Fibroblast of skin of left quadriceps (primary cell): ENCODE measurements at places on chromosomes 13 and 19.

DNA sequence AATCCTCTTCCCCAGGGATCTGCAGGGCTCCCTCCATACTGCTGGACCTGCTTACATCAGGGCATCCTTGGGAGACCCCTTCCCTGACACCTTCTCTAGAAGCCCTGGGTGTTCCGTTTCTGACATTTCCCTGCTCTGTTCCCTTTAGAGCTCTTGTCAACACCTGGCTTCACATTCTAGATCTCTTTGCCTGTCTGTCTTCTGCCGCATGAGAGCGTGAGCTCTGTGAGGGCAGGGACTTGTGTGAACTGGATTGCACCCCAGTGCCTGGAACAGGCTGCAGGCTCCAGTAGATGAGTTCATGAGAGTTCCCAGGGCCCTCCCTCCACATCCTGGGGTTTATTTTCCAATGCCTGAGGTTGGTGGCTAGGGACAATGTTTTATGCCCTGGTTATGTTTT, 651 bp downstream of the CEACAM7 start:
- DNase-seq = no peak

DNA sequence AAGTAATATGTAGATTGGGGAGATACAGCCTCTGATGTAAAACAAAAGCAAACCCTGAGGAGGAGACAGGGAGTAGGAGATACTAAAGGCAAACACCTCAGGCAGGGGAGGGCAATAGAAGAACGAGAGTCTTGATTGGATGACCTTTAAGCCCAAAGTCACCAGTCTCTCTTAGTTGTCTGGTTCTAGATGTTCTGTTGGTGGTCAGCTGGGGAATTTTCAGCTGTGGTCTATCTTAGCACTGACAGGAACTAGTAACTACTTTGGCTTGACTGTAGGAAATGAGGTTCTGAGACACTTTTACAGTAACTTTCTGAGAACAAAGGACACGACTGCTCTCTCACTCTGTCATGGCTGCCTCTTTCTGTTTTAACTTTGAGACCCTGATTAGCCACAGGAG, 290.7 kb upstream of the MIR17HG start:
- DNase-seq = no peak

- no peak for DNase-seq
Measured at GRCh38 chr19:51593138-51593890, 22.2 kb downstream of the ZNF175 start.

DNA sequence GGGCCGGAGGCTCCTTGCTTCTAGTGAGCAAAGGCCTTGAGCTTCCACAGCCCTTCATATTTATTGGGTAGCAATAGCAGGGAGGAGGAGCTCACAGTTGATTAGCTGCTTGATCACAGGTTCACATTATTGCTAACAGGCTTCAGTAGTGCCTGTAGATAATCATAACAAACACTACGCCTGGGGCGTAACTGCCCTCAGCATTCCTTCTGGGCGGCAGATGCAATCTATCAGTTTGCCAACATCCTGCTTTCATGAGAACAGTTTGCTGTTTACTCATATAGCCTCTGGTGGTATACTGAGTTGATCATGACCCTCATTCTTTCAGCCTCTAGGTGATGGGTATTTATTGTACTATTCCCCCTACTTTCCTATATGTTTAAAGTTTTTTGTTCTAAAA, 149.4 kb downstream of the B3GLCT start:
- DNase-seq = no peak

DNA sequence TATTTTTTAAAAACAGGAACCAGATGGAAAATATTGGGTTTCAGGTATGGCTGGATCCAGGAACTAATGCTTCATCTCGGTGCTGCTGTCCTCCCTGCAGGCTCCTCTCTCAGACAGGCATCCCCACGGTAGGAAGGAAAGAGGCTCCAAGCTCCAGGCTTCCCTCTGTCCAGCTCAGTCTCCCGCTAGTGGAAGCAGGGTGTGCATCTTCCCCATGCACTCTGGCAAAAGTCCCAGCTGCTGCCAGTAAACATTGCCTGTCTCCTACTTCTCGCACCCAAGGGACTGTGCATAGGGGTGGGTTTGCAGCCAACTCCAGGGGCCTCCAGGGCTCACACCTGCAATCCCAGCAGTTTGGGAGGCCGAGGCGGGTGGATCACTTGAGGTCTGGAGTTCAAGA, 29.2 kb downstream of the IL12RB1 start:
- no peak for DNase-seq

DNA sequence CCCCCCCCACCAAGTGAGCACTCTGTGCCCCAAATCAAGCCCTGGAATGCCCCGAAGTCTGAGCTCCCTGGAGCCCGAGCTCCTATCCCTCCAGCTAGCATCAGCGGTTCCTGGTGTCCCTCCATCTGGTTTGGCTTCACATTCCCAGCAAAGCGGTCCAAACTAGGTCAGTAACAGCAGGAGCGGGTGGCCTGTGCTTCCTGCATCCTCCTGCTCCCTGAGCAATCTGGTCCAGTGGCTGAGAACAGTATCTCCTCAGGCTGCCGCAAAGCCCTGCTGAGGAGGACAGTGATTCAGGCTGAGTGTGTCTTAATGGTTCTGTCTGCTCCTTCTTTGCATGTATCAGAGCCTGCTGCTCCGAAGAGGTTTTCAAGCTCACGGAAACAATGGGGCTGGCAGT, 25.9 kb downstream of the RASL11A start:
- DNase-seq = no peak

- no peak for DNase-seq
Measured at GRCh38 chr13:113143466-113144254, 14.8 kb upstream of the PROZ start.

GRCh38 chr13:101751488-101751887, 299.0 kb downstream of the ITGBL1 start:
- DNase-seq = peak; percentile 58

DNA sequence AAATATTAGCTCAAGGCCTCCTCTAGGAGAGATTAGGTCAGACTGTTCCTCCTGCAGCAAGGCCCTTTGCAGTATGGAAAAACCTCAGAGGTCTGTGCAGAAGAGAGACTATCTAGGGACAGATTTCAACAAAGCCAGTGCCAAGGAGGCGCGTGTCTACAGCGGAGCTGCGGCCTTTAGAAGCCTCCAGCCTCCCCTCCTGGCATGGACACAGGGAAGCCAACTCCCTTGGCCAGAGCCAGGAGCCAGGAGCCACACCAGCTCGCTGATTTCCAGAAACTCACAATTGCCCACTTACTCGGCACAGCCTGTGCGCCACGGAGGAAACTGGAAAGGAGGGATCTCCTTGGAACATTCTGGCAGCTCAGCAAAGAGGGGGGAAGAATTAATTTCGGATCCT, 63.4 kb downstream of the INSR start:
- no peak for DNase-seq

DNA sequence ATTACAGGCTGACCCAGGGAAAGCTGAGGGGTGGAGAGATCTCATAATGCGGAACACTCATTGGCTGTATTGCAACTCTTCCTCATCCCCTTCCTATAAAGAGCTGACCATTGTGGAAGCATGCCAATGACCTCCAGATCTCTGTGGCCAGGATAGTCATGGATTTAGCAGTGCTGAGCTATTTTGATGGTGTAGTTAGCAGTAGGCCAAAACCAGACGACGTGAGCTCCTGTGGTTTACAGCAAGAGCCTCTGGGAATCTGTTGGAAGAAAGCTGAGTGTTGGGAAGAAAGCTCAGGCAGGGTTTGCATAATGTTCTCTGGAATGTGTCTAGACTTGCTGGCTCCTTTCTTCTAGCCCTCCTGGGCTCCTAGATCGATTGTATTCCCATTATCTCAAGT, 187.5 kb upstream of the GPC6 start:
- DNase-seq = peak; percentile 38

DNA sequence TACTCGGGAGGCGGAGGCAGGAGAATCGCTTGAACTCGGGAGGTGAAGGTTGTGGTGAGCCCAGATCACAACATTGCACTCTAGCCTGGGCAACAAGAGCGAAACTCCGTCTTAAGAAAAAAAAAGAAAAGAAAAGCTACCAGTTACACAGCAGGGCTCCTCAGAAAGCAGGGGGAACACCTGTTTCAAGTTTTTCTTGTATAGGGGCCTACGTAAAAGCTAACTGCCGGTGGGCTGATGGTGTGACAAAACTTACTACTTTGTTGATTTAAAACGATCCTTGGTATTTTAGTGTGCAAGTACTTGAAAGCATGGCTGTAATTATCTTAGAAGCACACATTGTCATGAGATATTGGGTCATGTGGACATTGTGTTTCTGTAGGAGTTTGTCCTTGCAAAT, 15.7 kb upstream of the ERVV-1 start:
- DNase-seq = no peak

DNA sequence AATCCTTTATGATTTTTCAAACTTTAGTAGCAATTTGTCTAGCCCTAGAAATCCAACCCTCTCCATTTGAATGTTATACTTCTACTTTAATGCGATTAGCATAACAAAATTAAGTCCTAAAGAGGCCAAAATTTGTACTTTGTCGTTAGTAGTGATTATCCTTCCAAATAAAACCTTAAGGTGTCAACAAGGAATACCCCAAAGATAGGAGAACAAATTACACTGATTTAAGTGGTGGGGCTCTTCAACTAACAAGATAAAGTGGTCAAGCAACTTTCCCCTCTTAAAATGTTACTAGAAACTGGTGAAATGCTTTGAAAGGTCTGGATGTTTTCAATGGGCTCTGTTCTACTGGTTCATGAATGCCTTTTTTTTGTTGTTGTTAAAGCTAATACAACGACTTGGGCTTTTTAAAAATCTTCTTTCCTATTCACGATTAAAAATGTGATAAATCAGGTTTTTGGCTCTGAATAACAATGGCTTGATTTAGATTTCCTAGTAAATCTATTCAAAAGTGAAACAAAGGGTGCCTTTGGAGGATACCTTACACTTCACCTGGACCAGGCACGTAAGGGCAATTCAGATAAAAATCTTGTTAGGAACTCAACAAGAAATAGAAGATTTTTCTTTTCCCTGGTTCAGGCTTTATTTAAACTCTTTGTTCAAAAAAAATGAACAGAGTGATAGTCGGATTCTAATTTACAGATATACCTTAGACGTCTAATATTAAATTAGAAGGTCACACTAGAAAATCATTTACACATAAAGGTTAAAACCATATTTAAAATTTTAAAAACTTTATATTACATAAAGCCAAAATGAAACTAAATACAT, 3.1 kb downstream of the SOX21 start:
- no peak for DNase-seq

DNA sequence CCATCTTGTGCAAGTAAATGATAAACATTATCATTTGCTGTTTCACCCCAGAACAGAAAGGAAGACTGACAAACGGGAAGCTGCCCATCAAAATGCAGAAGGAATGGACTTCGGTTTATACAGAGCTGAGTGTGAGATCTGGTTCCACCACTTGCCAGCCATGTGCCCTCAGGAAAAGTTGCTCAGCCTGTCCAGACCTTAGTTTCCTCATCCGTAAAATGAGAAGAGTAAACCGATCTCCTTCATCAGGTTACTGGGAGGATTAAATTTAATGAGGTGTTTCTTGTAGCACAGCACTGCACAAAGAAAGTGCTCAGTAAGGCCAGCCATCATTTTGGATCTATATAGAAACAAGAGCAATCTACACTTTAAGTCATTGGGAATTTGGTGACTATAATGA, 36.7 kb upstream of the SERP2 start:
- DNase-seq = no peak

DNA sequence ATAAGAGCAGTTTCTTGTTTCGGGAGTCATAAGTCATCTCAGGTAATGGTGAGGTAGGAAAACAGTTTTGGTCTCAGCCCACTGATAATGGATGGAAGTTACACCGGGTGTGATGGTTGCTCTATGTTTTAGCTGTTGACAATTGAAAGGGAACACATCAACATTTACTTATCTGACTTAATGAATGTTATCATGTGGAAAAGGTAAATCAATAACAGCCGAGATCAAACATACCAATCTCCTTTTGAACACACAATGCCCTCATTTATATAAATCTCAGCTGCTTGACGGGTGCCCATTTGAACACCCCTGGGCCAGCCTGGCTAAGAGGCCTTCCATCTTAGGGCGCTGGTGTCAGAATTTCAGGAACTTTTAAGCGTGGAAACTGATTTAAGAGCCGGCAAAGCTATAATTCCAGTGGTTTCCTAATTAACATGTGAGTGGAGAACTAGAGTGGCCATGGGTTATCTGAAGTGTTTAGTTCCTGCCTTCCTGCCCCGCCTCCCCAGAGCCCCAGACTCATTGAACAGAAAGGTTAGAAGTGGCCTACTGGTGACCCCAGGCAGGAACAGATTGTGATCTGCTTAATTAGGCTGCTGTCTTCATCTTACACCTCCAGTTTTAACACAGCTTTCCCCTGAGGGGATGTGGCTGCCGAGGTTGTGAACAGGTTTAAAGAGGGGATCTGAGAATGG, 572.7 kb downstream of the FGF9 start:
- no peak for DNase-seq

DNA sequence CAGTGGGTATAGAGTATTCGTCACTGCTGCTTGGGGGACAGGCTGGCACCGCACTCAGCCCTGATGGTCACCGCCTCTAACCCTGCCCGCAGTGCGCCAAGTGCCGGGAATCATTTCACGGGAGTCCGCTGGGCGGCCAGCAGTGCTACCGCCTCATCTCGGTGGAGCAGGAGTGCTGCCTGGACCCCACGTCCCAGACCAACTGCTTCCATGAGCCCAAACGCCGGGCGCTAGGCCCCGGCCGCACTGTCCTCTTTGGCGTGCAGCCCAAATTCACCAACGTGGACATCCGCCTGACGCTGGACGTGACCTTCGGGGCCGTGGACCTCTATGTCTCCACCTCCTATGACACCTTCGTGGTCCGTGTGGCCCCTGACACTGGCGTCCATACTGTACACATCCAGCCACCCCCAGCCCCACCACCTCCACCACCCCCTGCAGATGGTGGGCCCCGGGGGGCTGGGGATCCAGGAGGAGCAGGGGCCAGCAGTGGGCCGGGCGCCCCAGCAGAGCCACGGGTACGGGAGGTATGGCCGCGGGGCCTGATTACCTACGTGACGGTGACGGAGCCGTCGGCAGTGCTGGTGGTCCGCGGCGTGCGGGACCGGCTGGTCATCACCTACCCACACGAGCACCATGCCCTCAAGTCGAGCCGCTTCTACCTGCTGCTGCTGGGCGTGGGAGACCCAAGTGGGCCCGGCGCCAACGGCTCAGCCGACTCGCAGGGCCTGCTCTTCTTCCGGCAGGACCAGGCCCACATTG, 14.5 kb downstream of the CNFN start:
- no peak for DNase-seq

GRCh38 chr19:38666663-38667511, 19.4 kb downstream of the ACTN4 start:
- no peak for DNase-seq

DNA sequence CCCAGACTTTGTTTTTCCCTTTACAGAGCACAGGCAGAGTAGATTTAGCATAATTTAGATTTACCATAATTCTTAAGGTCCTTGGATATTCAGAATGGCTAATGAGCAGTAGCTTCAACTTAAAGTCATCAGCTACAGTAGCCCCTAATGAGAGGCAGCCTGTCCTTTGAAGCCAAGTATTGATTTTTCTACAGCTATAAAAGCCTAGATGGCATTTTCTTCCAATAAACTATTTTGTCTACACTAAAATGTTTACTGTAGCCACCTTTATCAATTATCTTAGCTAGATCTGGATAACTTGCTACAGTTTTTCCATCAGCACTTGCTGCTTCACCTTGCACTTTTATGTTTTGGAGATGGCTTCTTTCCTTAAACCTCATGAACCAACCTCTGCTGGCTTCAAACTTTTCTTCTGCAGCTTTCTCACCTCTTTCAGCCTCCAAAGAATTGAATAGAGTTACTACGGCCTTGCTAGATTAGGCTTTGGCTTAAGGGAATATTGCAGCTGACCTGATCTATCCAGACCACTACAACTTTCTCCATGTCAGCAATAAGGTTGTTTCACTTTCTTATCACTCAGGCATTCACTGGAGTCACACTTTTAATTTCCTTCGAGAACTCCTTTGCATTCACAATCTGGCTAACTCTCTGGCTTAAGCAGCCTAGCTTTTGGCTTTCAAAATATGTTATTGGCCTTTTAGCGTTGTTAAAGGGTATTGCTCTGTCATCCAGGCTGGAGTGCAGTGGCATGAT, 26.6 kb downstream of the BRD4 start:
- DNase-seq = no peak
